Esophagus squamous epithelium (tissue), 5 donors: ENCODE measurements at places on chromosomes 7 and 10. TPM values are rescaled to one million over a fixed set of nuclear protein-coding genes. Genes with fewer than 3 reads are reported as not detected.

Gene EMX2
- total RNA-seq, result 0.19 TPM

Gene ADRA2A
- total RNA-seq, result 0.38 TPM

Gene CDK1
- total RNA-seq, result 44.6 TPM

Gene MMRN2
- total RNA-seq, result 7.1 TPM

DNA sequence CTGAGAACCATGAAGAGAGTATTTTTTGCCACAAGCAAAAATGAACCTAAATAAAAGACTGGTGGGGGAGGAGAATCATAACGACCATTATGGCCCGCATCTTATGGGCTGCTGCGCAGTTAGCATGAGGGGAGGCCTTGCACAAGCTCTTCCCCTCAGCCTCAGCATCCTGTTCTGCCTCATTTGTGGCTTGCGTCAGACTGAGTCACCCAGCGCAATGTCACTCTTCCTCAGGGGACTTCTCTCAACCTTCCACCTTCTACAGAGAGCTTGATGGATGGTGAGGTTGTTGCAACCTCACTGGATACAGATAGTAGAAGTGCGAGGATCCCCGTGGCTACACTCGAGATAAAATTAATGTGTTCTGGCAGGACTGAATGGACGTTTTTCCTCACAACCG lies 16.8 kb upstream of the GPR15LG start:
- no peak for DNase-seq

GRCh38 chr10:94180576-94180975 lies 182.2 kb downstream of the NOC3L start:
- no peak for DNase-seq

DNA sequence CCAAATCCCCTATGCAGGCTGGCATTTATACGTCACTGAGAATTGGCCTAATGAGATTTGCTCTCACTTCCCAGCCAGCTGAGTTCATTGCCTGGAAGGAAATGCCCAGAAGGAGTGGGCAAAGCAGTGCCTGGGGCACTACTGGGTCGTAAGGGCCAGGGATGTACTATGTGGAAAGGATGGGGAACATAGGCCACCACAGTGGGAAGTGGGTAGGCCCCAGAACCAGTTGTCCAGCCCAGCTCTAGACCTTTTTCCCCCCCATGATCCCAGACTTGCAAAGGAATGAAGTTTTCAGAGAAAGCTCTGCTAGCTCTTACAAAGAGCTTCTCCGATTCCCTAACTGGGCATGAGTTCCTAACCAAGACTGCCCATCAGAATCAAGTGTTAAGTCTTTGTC lies 13.9 kb downstream of the TRPV5 start:
- DNase-seq, result no peak

GRCh38 chr10:60290558-60290957 lies 99.1 kb downstream of the ANK3 start:
- no peak for DNase-seq

DNA sequence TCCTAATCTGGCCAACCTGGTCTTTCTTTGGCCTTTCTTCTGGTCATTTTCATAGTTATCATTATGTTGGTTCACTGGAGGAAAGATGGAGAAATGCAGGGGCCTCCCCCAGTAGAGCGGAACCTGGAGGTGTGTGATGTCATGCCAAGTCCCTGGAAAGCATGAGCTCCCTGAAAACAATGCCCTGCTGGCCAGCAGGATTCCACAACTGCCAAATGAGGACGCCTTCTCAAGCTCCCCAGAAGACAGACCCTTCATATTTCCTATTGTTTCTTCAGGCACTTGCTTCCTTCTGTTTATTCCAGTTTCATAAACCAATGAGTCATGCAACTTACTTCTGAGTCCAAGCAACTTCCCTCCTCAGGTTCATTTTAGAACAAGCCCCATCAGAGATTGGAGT lies 339.0 kb downstream of the GATA3 start:
- DNase-seq, result no peak

- no peak for DNase-seq
Observed at GRCh38 chr10:47238331-47239095, 61.5 kb upstream of the GDF10 start.

DNA sequence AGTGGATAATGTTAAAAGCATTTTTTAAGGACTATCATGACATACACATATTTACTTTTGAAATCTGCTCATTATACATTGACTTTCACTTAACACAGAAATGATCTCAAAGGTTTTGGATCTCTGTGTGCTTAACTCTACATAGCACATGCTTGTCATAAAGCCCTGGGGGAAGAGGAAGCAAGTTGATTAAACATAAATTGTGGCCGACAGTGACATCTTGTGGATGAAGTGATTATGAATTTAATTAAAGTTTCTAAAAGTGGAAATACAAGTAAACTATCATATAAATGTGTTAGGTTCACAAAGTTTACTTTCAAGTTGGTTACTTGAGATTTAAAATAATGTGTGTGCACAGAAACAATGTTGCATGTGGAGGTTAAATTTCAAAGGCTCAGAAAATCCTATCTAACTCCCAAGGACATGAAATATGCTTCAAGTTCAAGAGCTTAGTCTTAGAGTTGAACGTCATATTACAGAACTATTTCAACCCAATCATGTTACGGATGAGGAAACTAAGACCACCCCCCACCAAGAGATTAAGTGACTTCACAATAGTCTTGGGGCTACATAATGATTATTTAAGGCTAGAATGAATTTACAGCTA lies 1247.8 kb downstream of the GATA3 start:
- DNase-seq, result no peak

- no peak for DNase-seq
Observed at GRCh38 chr10:131650169-131650705, 250.6 kb upstream of the PPP2R2D start.

DNA sequence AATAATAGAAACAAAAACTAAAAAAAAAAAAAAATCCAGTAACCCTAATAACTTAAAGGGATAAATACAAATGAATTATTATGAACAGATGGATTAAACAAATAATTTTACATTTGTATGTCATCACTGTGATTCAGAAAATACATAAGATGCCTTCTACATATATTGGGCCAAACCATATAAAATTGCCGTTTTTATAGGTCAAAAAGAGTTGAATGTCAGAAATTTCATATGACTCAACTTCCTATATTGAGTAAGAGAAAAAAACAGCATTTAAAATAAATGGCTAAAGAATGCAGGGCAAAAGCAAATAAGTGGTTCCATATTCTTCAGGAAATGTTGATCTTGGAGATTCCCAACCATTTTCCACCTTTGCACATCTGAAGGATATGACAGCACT lies 9.4 kb downstream of the SLC35B4 start:
- DNase-seq, result no peak

DNA sequence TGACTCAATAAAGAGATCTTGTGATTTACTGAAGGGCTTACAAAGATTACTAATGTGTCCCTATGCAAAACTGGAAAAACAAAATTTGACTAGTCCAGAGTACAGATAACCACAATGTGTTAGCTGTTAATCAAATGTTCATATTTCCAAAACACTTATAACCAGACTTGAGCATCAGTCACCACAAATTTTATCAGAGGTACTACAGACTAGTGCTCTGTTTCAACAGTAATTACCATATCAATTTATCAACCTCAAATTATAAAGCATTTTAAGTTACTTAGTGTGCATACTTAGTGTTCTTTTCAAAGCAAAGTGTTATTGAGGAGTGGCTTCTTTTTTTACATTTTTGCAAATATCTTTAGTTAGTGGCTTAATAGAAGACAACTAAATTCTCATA lies 765.9 kb downstream of the GRM8 start:
- no peak for DNase-seq

DNA sequence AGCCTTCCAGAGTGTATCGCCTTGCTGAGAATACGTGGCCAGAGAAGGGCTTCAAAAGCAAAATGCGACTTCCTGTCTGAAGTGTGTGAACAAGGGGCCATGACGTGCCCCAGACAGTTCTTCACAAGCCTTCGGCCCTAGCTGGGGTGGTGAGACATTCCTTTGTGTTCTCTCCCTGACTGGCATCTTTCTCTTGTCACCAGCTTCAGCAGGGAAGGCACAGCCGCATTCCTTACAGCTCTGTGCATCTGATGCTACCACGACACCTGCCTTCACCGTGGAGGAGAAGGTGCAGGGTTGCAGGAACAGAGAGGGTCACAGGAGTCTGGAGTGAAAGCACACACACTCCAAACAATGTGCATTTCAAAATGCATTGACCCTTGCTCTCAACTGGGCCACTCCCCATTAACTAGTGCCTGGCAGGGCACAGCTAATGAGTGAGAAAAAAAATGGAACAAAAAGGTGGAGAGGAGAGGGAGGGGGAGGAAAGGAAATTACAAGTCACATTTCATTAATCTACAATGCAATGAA lies 93.4 kb downstream of the GPR26 start:
- DNase-seq, result no peak

DNA sequence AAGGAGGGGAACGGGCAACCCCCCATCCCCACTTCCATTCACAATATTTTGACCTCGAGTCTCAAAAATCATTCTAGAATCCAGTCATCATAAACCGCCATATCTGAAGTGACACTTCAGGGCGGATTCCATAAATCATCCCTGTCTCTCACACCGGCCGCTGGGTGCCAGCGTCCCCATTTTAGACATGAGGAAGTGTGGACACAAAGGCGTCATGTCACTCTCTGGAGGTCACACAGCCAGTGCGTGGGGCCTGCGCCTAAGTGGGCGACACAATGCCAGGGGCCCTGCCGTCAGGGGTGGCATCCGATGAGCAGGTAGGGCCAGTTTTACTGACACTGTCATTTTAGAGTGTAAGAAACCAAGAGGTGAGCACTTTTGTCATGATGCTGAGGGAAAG lies 19.5 kb downstream of the KCNH2 start:
- no peak for DNase-seq

GRCh38 chr10:52979295-52979990 lies 206.9 kb upstream of the MBL2 start:
- no peak for DNase-seq

DNA sequence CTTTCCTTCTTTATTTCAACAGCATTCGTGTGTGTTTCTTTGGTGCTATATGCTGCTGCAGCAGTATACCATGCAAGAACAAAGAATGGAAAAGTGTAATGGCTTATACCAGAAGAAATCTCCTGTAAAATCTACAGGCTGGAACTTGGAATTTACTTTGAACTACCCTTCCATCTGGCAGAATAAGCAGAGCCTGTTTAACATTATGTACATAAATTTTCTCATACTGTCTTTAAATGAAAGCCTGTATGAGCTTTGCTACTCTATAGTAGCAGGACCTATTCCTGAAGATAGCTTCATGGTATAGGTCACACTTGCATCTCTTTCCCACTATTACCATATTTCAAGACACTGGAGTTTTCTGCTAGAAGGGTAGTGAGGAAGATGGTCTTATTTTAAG lies 522.1 kb upstream of the GHITM start:
- DNase-seq, result no peak

GRCh38 chr10:97328646-97329453 lies 5.7 kb downstream of the FRAT2 start:
- DNase-seq, result no peak

GRCh38 chr7:55306331-55306730 lies 58.8 kb upstream of the LANCL2 start:
- DNase-seq, result no peak

DNA sequence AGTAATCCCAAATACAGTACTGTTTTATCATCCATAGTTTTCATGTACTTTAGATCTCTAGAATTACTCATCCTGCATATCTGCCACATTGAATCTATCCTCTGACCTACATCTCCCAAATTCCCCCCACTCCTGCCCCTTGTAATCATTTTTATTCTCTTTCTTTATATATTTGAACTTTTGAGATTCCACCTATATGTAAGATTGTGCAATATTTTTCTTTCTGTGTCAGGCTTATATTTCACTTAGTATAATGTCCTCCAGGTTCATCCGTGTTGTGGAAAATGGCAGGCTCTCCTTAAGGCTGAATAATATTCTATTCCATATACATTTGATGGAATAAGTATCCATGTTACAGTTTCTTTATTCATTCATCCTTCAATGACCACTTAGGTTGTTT lies 640.4 kb downstream of the POM121L12 start:
- DNase-seq, result no peak

DNA sequence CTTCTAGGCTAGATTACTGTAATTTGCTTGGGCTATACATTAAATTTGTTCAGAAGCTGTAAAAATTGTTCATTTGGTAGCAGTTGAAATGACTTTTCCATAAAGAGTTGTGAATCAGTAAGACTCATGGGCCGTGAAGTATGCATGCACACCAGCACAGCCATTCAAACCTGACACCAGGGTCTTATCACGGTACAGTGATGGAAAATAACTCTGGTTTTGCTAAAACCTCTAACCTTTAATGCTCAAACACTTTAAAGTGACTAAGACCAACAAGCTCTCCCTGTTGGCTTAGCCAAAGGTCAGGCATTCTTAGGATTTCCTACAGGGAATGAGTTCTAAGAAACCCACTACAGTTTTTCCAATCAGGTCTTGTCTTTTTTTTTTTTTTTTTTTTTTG lies 11.5 kb downstream of the ARL3 start:
- no peak for DNase-seq

GRCh38 chr10:22324413-22324812 lies 3.5 kb downstream of the BMI1 start:
- DNase-seq, result no peak

GRCh38 chr7:118949031-118949430 lies 724.5 kb downstream of the ANKRD7 start:
- no peak for DNase-seq
